ENCODE measurements at places on chromosomes 16 and 17.

- no peak for DNase-seq
Measured at GRCh38 chr17:68850749-68851510, 104.3 kb downstream of the ABCA8 start.

DNA sequence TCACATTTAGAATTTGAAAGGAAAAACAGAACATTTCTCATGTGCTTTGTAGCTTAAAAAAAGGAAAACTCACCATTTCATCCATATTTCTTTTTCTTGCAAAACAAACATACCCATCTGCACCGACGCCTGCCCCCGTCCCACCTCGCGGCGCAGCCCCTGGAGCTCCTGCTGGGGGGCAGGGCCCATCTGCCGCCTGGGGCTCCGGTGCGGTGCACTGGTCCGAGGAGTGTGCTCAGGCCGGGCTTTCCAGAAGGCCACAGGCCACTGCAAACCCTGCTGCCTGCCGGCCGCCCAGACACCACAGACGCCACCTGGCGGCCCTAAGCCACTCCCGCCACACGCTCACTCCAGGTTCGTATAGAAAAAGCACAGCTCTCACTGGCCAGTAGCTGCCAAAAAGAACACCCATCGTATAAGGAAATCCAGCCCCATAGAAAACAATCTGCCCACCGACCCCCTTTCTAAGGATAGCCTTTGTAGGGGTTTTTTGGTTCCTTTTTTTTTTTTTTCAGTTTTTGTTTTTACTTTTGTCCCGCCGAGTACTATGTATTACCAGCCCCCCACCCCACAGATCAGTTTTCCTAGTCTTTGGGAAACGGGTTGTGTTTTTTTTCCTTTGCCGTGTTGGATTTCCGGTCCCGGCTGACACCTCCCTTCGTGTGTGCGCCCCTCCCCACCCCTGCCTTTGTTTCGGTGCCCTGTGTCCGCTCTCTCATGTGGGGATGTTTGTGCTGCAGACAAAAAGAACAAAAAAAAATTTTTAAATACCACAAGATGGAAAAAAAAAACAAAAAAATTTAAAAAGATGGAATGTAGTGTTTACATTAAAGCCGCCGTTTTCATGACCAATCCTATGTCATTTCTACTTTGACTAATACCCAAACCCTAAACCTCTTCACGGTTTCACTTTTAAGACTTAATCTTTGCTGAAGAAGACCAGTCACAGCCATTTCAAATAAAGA lies 68.8 kb downstream of the AMFR start:
- DNase-seq = peak; percentile 20

GRCh38 chr17:65023791-65024190 lies 32.7 kb downstream of the GNA13 start:
- no peak for DNase-seq

- no peak for DNase-seq
Measured at GRCh38 chr16:86089334-86089900, 190.5 kb downstream of the IRF8 start.

DNA sequence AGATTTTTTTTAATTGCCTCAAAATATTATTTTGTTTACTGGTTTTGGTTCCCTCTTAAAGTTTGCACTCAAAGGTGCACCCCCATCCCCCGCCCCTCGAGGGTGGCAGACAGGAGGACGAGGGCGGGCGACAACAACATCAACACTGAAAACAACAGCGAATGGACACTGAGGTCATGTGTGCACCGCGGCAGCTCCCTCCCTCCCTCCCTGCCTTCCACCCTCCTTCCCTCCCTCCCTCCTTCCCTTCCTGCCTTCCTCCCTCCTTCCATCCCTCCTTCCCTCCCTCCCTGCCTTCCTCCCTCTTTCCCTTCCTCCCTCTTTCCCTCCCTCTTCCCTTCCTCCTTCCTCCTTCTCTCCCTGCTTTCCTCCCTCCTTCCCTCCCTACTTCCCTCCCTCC lies 1.5 kb upstream of the OSGIN1 start:
- no peak for DNase-seq

GRCh38 chr16:175011-175949 lies 1.2 kb upstream of the HBA1 start:
- no peak for DNase-seq

DNA sequence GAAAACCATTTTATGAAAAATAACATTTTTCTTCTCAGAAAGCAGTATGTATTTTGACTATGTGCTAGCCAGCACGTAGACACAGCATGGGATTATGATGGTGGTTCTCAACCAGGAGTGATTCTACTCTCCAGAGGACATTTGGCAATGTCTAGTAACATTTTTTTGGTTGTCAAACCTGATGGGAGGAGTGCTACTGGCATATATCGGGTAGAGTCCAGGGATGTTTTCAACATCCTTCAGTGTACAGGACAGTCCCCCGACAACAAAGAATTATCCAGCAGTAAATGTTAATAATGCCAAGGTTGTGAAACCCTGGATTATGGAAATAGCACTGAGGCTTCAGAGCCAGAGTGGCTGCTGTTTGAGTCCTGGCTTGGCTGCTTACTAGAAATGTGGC lies 27.7 kb downstream of the AP2B1 start:
- DNase-seq = no peak

GRCh38 chr16:66028510-66029216 lies 337.8 kb upstream of the CDH5 start:
- DNase-seq = no peak

GRCh38 chr17:36072431-36073121 lies 8.5 kb downstream of the CCL18 start:
- DNase-seq = peak; percentile 63

- DNase-seq = no peak
Measured at GRCh38 chr16:16028311-16028999, 79.0 kb downstream of the ABCC1 start.

DNA sequence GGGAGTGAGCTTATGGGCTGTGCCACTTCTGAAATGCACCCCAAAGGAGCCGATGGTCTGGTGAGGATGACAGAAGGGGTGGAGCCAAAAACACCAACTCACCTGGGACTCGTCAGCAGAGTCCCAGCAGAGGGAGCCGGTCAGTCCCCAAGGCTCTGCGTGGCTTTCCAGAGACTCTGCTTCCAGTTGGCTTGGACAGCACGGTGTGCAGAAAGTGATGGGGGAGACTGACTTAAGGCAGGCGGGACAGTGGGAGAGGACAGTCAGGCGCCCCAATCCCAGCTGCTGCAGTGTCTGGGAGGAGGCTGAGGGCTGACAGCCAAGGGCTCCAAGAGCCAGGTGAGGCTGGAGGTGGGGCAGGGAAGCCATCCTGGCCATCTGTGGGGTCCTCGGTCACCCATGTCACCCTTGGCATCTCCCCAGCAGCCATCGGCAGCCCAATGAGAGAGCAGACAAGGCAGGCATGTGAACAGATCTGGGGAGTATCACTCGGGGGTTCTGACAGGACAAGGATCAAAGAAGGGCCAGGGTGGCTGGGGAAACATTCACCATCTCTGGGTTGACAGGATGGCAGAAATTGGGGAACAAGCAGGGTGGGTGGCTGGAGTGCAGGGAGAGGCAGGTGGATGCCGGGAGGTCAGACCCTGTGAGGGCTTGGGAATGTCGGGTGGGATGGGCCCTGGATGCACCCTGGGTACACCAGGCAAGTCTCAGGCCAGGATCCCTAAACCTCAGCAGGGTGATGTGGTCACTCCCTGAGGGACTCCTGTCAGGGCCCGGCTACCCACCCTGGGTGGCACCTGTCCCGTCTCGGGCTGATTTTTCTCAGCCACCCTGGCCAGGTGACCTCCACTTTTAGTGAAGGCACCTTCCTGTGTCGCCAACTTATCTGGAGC lies 8.9 kb upstream of the KRTAP17-1 start:
- DNase-seq = no peak

DNA sequence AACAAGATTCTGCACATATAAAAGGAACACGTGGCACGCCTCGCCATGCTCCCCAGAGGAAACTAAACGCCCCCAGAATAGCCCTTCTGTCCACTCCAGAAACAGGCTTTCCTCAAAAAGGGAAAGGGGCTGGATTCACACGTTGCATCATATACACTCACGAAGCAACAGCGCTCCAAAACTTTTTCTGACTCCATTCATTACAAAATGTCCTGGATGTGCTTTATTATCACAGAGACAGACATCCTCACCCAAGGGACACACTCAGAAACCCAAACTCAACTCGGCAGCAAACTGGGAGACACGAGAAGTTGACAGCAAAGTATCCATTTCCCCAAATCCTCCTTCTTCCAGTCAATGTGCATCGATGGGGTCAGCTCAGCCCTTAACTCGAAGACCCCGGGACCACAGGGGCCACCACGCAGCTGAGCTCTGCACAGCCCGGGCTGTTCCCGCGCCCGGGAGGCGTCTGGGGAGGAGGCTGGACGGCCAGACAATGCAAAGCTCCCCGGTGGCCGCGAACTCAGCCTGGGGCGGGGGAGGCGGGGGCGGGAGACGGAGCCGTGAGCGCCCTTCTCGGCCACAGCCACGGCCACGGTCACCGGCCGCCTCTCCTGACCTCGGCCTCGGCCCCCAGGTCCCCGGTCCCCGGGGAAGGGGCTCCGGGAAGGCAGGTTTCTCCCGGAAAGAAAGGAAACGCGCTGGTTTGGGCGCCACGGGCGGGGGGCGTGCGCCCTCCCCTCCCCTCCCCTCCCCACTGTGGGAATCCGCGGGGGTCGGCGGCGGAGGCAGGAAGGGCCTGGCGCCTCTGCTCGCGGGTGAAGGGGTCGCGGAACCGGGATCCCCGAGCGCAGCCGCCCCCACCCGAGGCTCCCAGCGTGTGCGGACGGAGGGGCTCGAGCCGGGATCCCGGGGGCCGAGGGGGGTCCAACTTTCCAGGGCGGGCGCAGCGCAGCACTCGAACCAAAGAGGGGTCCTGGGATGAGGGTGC lies 1.2 kb downstream of the NXN start:
- no peak for DNase-seq

DNA sequence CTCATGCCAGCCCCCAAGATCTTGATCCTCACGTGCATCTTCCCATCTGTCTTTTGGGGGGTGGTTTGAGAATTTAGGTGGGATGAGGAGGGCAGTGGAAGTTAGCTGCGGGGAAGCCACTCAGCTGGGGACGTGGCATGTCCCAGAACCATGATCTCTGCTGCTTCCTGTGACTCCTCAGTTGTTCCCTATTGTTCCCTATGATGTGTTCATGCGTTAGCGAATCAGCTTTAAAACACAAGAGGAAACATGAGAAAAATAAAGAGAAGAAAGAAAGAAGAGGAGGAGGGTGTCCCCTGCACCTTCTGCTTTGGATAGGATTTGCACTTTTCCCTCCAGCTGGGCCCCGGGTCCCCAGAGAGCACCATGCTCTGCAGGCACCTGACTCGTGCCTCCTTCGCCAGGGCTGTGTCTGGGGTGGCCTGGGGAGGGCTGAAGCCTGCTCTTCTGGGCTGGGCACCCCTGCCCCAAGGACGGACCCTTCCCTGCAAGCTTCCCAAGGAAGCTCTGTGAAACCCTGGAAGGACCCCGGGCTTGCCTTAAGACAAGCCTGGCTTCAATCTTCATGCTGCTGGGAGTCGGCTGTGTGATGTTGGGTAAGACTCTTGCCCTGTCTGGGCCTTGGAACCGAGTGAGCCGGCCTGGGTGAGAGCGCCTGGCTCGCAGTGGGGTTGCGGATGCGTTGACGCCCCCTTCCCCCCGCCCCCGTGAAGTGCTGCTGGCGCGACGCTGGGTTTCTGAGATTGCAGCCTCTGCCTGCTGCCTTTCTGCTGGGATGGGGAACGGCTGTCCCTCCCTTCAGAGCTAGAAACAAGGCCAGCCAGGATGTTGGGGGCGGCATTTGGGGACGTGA lies 62.8 kb upstream of the CIBAR2 start:
- no peak for DNase-seq

DNA sequence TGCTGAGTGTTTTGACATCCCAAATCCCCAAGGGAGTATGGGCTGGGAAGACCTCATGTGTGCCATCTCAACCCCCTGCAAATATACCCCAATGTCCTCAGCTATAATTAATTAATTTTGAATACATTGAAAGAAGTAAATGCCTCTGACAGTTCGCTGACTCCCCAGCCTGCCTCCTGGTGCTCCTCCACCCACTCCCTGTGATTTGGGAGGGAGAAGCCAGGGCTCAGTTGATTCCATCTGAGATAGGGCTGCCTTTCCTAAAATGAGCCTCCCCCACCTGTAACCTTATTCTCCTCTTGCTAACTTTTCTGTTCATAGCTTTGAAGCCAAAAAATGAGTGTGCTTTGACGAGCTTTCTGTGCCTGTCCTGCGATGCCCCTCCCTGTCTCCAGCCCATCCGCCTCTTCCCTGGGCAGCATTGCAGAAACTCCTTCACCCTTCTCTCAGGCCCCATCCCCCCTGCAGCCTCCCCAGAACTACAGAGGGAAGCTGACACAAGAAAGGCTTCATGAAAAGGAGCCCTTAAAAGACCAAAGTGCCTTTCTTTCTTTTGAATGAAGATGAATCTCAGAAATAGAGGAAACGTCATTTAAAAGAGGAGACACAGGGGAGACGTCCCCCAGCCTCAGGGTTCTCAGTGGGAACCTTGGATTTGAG lies 70.3 kb downstream of the HLF start:
- DNase-seq = no peak

- DNase-seq = no peak
Measured at GRCh38 chr17:21292867-21293830, 8.6 kb downstream of the MAP2K3 start.
